ENCODE measurements at places on chromosomes 2 and 18.

DNA sequence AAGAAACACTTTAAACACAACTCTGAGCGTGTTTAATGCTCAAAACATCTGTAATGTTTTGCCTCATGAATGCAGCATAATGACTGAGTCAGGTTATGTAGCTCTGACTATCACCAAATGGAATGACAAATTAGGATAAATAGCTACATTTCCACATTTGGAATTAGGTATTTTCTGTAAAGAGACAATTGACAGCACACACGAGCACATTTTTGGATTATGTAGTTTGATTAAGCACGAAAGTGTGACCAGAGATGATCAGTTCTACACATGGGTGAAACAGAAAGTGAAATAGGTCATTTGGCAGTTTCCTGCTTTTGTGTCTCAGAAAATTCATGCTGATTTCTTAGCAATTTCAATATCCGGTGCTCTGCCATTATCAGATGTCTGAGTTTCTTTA, 29.0 kb downstream of the LPIN1 start:
- no peak for DNase-seq

DNA sequence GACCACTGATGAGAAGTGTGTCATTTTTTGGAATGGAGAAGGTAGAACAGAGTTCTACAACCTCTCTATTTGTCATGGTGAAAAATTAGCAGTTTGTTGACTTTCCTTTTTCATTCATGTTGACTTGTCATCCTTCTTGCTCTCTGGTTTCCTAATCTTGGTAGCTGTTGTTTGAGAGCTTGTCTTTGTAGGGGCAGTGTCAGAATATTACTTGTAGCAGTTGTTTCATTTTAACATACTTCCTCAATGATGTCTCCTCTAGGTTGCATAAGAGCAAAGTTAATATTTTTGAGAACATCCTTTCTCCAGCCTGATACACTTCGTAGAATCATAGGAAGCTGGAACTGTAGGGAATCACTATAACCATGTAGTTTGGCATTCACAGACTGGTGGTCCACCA, 368.2 kb upstream of the FANCL start:
- DNase-seq, result no peak

- no peak for DNase-seq
These were observed 1130.7 kb upstream of the PIK3C3 start for GRCh38 chr18:40824291-40824690.

DNA sequence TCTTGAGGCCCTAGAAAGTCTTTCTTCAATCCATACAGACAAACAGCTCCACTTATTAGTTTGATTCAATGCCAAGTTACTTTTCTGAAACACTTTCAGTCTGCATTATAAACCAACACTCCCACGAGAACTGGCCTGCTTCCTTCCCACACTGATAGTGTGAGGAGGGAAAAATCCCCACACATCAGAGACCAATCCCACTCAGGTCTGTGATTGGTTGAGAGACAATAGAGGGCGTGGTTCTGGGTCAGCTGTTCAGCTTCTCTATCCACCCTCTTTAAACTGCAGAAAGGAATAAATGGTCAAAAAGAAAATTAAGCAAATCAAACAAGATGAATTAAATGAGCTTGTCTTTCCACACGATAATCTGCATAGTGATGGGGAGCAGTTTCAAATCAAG, 152.5 kb downstream of the NRP2 start:
- no peak for DNase-seq

DNA sequence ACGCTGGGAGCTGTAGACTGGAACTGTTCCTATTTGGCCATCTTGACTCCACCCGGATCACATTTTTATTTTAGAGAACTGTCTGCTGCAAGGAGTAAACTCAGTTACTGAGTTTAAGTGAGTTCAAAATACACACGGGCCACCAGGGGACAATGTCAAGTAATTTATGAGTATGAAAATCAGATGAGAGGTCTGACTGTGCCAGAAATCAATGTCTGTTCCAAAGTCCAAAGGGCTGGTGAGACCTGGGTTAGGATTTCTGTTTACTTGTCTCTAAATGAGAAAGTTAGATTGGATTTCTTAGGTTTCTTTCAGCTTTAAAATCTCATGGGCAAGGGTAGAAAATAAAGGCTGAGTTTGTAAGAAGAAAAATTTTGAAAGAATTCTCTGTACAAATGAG, 465.8 kb upstream of the MEIS1 start:
- no peak for DNase-seq
